ENCODE measurements at places on chromosomes 13 and 19.

DNA sequence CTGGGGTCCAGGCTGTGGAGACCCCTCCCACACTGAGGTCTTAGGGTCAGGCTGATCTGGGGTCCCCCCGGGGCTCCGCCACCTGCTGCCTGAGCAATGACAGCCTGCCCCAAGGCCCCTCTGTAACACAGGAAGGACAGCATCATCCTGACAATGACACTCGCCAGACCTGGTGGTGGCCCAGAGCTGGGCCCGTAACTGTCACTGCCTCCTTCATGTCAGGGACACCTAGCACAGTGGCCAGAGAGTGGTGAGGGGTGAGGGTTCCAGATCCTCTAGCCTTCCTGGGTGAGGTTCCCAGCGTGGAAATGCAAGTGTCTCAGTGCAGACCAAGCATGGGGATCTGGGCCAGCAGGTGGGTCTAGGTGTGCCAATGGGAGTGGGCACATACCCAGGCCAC, 27.8 kb downstream of the OPA3 start:
- DNase-seq, result no peak

- DNase-seq, result no peak
These were observed 98.4 kb downstream of the ANKRD10 start for GRCh38 chr13:110816500-110816899.

- DNase-seq, result no peak
These were observed 55.8 kb downstream of the AKAP11 start for GRCh38 chr13:42327725-42328124.

GRCh38 chr13:90640976-90641375, 706.5 kb upstream of the MIR17HG start:
- no peak for DNase-seq

- DNase-seq, result peak; percentile 36
These were observed 10.3 kb downstream of the CELF5 start for GRCh38 chr19:3234800-3235199.

DNA sequence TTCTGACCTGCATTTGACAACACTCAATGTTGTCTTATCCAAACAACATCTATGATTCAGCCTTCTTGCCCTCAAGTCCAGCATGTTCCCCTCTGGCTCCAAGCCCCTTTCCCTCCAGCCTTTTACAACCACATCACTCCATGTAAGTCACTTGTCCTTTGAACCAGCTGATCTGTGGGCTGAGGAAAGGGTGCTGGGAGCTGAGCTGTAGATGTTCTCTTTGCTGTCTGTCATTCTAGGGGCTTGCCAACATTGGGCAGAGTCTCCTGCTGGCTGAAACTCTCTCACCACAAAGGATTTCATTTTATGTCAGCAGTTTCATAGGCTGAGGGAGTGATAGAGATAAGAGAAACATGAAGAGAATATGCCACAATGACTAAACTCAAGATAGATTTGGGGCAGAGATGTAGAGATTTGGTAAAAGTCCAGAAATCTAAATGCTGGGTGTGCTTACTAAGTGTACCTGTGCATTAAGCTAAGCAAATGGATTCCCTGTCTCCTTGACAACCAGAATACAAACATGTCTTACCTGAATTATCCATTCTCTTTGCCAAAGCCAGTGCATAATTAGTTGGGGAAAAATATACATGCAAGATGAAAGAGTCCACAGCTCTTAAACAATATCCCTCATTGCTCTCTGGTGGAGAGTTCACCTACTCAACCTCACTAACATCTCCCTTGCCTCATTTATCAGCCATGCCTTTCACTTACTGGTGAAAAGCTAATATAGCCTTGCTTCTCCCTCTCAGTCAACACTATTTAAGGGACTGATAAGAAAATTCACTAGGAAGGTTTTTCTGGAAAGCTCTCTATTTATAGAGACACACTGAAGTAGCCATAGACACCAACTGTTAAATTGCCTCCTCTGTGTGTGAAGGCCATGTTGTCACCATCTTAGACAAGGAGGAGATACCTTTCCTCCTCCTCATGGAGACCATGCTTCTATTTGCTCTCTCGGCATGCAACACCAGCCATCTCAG, 175.5 kb upstream of the SERP2 start:
- DNase-seq, result no peak

GRCh38 chr13:91652404-91653301, 254.2 kb downstream of the GPC5 start:
- DNase-seq, result no peak

- DNase-seq, result no peak
These were observed 170.2 kb downstream of the FOXO1 start for GRCh38 chr13:40496035-40496810.

- no peak for DNase-seq
These were observed 18.4 kb upstream of the ITM2B start for GRCh38 chr13:48214519-48215121.

DNA sequence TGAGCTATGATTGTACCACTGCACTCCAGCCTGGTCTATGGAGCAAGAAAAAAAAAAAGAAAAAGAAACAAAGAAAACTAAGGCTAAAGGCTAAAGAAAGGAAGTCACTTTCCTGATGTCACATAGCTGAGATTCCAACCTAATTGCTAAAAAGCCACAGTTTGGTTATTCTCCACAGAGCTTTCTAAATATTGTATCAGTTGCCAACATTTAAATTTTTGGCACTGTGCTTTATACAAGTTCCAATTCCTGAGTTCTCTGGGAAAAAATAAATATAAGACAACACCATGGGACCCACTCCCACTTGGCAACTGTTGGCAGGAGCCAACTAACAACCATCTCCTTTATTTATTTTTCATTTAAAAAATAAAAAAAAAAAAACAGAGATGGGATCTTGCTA, 11.2 kb upstream of the LYPD3 start:
- DNase-seq, result no peak

- DNase-seq, result no peak
These were observed 6.3 kb upstream of the JUNB start for GRCh38 chr19:12784871-12785430.

Data from endothelial cell (in vitro differentiated cells).